ENCODE measurements at places on chromosomes 7 and 10.

DNA sequence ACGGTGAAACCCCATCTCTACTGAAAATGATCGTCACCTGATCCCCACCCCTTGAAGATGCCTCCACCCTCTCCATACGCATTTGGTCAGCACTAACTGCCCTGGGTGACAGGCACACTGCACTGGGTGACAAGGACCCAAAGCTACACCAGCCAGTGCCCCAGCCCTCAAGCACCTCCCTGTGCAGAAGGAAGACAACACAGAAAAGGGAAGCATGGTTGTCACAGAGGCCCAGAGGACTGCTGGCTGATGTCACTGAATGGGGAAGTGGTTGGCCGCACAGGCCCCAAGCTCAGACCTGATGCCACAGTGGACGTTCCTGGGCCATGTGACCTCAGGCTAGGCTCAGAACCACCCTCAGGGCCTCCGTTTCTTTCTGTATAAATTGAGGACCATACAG, 4.2 kb upstream of the PILRA start:
- DNase-seq, result peak; percentile 97

- DNase-seq, result no peak
These were observed 115.5 kb downstream of the EGFR start for GRCh38 chr7:55134359-55134725.

DNA sequence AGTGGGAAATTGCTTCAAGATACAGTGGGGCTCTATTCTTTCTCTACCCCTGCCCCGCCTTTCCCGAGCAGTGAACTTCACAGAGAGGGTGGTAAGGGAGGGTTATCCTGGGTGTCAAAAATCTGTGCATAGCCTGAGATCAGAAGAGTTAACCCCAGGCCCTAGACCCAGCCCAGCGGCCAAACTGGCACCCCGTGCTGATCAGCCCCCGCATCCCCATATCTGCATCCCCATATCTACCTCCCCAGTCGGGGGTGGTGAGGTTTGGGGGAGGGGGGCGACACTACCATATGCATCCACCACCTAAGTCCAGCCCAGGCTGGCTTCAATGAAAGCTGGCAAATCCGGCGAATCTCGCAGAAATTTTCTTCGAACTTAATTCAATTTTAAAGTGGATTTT, 7.0 kb upstream of the DLX6 start:
- DNase-seq, result no peak

DNA sequence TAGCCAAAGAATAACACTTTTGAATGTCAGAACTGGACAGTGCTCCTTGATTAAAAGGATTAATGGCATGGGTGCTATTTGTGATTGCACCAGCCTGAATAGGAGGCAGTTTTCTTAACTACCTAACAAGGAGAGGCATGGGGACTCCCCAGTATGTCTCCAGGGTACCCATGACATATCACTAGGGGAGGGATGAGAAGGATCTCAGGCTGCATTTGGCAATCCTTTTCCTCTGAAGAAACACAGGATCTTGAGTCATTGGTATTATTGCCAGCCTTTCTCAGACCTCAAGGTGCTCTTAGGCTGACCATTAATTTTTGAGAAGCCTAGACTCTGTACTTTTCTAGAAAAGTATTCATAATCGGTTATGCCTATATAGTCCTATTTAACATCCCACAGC, 77.5 kb upstream of the NPVF start:
- DNase-seq, result no peak

- DNase-seq, result no peak
These were observed 86.5 kb downstream of the HERC4 start for GRCh38 chr10:67988606-67989005.

- DNase-seq, result peak; percentile 84
These were observed 44.8 kb upstream of the GDF10 start for GRCh38 chr10:47255033-47255813.

DNA sequence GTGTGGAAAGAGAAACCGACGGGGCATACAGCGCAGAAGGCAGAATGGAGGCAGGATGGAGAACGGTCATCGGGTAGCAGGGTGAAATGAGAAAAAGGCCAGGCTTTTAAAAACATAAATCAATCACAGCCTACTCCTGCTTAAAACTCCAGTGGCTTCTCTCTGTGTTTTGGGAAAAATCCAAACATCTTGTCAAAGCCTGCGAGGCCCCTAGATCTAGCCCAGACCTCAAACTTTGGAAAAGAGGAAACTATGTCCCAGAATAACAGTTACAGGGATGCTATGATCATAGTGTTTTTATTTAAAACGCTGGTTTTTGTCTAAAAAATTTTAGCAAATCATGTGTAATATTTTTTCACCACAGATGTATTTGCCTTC, 41.1 kb downstream of the PPP1R3C start:
- no peak for DNase-seq

- DNase-seq, result no peak
These were observed 202.2 kb downstream of the VTI1A start for GRCh38 chr10:112649006-112649821.

GRCh38 chr7:121960678-121961077, 87.7 kb downstream of the PTPRZ1 start:
- DNase-seq, result no peak

DNA sequence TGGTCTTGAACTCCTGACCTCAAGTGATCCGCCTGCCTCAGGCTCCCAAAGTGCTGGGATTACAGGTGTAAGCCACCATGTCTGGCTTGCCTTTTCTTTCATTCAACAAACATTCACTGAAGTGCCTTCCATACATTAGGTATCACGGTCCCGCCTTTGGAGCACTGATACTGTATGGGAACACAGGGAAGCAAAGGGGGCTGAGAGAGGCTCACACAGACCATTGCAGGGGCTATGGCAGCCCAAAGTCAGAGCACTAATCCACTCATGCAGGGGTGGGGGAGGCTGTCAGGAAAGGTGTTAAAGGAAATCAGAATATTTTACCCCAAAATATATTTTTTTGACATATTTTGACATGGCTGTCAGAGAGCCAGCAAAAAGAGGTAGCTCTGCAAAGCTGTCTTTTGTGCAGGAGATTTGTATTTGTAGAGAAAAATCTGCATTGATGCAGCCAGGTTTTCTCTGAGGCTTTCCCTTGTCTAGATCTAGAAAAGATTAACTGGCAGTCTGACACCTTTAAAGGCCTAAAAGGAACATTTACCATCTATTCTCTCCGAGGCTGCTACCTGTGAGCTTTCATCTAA, 42.0 kb upstream of the PDLIM1 start:
- no peak for DNase-seq

GRCh38 chr7:92717623-92717992, 118.8 kb downstream of the CDK6 start:
- no peak for DNase-seq

- DNase-seq, result no peak
These were observed 203.6 kb upstream of the PRSS58 start for GRCh38 chr7:142461437-142461836.

- no peak for DNase-seq
These were observed 130.4 kb upstream of the KCNMA1 start for GRCh38 chr10:77768039-77768438.

DNA sequence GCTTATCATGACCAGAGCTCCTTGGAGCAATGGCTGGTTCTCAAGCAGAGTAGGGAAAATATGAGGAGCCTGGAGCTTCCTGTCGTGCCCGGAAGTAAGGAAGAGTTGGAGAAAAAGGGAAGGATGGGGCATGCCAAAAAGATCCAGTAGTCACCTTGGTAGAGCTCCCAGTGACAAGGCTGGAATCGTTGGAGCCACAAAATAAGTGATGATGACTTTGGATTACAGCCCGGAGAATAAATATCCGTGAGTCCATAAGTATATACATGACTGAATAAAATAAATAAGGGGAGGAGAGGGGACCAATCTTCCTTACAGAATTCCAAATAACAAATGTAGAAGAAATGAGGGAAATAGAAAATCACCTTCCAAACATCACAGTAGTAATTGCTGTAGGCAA, 29.3 kb downstream of the LMTK2 start:
- no peak for DNase-seq

DNA sequence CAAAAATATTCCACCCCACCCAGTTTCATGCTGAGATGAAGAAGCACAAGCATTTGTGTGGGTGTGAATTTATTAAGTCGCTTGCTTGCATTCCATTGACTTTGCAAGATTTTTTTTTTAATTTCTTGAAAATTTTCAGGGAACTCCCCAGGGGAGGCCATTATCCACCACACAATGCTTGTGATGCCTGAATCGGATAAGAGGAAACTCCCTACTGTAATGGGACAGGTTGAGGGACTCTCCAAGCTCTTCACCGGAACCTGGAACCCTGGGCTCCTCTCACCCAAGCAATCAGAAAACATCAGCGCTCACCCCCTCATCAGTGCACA, 153.6 kb upstream of the ZMIZ1 start:
- no peak for DNase-seq

DNA sequence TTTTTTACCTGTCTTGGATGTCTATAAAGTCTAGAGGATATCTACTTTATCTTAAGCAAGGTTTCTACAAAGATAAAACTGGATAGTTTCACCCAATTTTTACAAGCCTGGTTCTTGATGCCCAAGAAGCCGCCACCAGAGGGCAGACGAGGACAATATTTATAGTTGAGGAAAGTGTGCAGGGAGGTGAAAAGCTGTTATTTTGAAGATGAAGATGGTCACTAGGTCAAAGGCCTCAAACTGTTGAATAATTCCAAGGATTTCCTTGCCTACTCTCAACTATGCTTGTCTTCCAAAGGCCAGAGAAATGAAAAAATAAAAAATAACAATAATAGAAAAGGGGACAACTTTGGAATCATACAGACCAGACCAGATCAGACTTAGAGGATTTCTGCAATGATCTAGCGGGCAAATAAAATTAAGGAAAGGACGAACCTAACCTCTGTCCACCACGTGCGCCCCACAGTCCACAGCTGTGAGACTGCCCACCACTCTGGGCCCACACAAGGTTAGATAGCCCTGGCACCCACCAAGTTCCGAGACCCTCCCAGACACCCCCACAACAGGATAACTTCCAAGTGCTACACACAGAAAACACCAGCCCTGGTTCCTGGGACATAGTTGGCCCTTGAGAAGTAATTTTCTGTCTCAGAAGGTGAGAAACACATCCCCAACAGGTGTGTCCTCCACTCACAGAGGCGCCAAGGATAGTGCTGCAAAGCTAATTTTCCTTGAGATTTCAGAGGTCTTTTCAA, 2.8 kb downstream of the PKD1L1 start:
- peak; percentile 82 for DNase-seq

DNA sequence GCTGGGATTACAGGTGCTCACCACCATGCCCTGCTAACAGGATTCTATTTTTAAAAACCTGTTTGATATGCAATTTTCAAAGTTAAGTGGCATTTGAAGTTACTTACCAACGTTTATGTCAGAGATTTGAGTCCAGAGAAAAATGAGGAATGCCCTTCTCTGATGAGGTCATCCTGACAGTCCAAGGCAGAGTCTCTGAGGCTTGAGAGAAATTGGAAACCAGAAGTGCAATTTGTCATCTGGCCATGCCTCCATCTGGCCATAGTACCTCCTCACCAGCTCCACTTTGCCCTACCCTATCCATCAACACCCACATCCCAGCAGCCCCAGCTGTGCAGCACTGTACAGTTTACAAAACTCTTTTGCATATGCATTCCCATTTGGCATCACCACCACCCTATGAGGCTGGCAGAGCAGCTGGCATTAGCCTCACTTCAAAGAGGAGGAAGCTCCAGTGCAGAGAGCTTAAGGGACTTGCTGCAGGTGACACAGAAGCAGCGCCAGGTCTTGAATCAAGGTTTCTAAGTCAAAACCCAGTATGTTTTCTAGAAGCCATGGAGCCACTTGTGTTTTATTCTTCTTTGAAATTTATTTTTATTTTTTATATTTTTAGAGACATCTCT, 54.5 kb upstream of the PDZD8 start:
- no peak for DNase-seq

- DNase-seq, result no peak
These were observed 212.9 kb upstream of the SEMA3E start for GRCh38 chr7:83861876-83862275.

- no peak for DNase-seq
These were observed 440.3 kb downstream of the POM121L12 start for GRCh38 chr7:53475776-53476175.

- no peak for DNase-seq
These were observed 33.6 kb upstream of the A1CF start for GRCh38 chr10:50919010-50919409.

- DNase-seq, result no peak
These were observed 112.0 kb upstream of the PRSS1 start for GRCh38 chr7:142637240-142637639.

DNA sequence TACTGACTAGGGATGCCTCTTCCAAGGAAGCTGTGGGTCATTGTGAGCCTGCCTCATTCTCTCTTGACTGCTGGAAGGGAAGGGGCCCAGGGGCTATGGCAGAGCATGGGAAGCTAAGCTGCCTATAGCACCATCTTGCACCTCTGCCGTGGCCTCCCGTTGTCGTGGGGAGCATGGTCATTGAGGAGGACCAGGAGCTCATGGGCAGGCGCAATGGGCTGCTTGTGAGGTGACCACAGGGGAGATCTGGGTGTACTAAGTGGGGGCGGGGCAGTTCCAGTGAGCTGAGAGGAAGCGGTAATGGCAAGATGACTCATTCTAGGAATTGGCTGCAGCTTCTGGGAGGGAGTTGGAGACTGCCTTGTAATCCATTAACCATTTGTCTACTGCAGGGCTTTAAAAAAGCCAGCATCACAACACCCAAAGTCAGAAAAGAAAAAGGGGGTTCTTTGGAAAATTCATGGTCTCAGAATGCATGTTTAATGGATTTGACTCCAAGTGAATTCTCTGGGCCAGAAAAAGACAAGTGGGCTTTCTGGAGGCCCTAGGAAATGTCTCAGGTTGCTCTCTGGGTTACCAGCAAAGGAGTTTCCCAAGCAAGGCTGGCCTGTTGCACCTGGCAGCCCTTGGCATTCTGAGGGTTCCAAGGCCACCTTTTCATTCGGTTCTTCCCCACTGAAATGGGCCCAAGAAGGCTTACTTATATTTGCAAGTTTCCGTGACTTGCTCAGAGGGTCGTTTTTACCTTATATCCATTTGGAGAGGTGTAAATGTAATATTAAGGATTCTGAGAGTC, 3.6 kb downstream of the DUSP5 start:
- DNase-seq, result peak; percentile 89

- DNase-seq, result no peak
These were observed 48.0 kb downstream of the CAMK2B start for GRCh38 chr7:44277391-44277790.

GRCh38 chr10:104043185-104043830, 42.4 kb downstream of the COL17A1 start:
- DNase-seq, result no peak

DNA sequence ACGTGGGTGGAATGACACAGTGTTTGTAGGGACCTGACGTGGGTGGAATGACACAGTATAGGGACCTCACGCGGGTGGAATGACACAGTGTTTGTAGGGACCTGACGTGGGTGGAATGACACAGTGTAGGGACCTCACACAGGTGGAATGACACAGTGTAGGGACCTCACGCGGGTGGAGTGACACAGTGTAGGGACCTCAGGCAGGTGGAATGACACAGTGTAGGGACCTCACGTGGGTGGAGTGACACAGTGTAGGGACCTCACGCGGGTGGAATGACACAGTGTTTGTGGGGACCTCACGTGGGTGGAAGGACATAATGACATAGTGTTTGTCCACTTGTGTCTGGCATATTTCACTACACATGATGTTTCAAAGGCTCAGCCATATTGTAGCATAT, 19.3 kb downstream of the PPP2R2D start:
- no peak for DNase-seq

GRCh38 chr7:99447943-99448342, 9.2 kb downstream of the CPSF4 start:
- no peak for DNase-seq
